ENCODE measurements at places on chromosomes 5 and 9.

DNA sequence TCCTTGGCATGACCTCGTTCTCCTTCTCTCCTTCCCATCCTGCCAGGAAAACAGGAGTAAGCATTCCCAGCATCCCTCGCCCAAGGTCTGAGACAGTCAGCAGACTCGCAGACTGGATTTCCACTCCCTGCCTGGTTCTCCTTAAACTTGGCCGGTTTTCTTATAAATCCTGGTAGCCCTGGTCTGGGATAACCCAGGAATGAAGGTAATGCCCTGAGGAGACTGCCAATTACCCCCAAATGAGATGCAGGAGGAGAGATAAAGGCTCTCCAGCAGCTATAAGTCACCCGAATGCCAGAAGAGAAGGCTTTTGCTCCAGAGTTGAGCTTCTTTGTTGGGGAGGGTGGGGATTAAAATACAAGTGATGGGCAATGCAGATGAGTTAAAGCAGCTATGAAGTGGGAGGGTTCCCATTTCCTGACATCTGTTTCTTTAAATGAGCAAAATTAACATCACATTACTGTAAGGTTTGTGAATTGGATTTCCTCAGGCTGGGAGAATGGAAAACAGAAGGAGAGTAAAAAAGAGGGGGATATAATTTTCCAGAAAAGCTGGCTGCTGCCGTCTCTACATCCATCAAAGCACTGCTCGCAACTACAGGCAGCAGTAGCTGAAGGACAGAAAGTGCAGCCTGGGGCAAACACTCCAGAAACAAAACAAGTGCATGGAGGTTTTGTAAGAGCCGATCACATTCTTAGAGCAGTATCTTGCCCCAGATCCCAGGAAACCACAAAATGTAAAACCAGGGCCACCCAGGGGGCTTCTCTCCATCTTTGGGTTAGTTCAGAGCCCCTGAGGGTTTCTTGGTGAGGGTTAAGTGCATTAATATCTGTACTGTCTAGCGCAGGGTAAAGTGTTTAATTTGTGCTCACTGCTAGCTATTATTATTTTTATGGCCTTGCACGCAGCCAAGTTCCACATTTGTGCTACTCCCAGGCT lies 177.6 kb upstream of the PANK3 start:
- no peak for DNase-seq

GRCh38 chr5:151270599-151270998 lies 17.6 kb downstream of the GM2A start:
- no peak for DNase-seq

GRCh38 chr9:123431581-123431980 lies 75.6 kb downstream of the CRB2 start:
- DNase-seq: no peak

GRCh38 chr5:84433461-84433860 lies 48.8 kb upstream of the EDIL3 start:
- no peak for DNase-seq

- DNase-seq: no peak
Measured at GRCh38 chr5:139901251-139901575, 105.6 kb downstream of the PSD2 start.

DNA sequence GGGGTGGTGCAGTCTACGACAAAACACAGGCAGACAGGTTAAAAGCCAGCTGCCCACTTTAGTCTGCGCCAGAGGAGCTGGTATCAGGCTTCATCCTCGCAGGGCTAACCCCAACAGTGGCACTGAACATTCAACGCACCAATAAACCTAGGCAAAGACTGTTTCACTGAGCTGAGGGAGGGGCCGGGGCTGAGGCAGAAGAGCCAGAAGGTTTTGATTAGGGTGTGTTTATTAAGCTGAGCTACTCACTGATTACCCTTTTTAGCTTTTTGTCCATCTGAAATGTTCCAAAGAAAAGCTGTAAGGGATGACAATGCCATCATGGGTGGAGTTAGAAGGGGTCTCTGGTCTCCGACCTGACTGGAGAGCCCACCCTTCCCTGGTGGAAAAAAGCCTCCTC lies 1.4 kb downstream of the ZMYND19 start:
- DNase-seq: no peak

- DNase-seq: no peak
Measured at GRCh38 chr5:75089137-75089536, 36.8 kb upstream of the GCNT4 start.

DNA sequence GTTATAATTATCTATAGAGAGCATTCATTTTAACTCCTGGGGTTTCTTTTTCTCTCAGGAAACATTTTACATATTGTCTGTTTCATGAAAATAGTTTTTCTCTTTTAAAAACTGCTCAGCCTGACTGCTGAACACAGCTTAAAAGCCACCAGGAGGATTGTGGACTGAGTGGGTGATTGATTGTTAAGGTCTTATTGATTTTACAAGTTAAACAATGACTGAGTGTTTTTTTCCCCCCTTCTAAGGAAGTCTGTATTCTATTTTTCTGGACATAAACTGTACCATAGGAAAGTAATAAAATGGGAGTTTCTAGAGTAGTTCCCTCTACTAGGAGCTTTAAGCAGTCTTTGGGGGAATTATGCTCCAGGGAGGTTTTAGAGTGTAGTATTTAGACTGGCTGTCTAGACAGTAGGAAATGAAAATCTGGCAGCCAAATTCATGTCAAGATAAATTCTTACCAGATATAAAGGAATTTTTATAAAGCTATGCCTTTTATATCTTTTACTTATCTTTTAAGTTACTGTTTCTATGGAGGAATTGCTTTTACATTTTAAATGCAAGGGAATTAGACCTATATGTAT lies 463.9 kb downstream of the PRR16 start:
- DNase-seq: no peak

DNA sequence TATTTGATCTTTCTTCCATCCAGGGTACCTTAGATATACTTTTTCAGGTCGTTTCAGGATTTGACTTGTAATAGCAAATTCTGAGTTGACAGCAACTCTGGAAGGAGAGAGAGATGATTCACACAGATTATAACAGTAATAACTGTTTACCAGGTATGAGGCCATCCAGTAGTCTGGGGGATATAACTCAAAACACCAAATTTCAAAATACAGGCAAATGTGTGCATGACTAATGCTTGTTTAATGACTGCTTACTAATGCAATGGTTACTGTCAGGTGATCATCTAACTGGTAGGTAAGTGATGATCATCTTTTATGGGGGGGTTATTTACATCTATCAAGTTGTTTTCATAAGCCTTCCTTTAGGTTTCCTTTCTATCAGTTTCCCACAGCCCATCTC lies 412.3 kb downstream of the MAT2B start:
- no peak for DNase-seq

DNA sequence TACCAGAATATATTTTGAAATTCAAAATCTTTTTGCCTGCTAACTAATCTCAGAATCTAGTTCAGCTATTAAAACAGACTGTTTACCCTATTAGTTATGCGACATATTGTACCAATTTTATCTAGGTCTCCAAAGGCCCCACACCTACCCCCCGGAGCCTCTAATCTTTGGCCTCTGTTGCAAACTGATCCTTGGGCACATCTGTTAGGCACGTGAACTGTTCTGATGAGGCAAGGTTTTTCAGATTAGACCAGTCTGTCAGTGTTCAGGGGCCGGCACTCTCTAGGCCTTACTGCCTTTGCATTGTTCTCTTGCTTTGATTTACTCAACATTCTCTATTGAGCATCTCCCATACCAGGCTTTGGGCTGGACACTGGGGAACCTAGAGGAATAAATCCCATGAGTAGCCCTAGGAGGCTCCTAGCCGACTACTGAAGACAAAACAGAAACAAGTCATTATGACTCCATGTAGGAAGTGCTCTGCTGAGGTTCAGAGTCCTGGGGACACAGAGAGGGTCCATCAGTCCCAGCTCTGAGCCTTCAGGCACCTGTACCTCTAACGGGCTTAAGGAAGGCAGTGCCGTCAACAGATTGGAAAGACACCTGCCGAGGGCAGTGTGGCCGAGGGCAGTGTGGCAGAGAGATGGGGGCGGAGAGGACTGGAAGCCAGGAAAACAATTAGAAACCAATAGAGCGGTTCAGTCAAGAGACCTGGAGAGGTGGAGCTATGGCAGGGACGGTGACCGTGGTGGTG lies 245.1 kb downstream of the AOPEP start:
- no peak for DNase-seq

DNA sequence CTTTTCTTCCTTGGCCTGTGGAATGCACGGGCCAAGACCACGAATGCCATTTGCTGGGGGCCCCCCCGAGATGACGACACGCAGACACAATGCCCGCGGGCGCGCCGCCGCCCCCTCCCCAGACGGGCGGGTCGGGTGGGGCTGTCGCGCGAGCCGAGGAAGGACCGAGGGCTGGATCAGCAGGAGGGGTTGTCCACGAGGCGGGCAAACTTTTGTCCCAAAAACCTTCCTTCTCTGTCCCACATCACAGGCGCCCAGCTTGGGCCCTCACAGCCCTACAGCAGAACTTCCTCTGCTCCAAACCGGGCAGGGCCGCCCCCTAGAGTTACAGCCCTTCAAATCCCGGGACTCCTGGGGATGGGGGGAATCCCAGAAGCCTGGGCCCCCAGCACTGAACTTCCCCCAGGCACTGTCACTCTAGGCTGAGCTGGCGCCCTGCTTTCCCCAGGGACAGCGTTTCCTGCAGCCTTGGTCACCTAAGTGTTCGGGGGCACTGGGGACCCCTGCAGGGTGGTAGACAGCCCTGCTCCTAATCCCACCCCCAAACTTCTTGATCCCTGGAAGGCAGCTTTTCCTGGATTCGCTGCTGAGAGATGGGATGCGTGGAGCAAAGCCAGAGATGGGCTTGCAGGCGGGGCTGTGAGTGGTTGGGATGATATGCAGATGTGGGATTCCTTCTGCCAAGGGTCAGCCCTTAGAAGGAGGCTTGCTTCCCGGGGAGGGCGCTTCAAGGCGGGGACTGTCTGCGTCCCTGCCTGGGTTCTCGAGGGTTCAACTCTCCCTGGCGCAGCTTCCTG lies 980 bp downstream of the COL5A1 start:
- no peak for DNase-seq

All from esophagus squamous epithelium (tissue), 5 donors.